ENCODE measurements at places on chromosomes 3 and 15.

DNA sequence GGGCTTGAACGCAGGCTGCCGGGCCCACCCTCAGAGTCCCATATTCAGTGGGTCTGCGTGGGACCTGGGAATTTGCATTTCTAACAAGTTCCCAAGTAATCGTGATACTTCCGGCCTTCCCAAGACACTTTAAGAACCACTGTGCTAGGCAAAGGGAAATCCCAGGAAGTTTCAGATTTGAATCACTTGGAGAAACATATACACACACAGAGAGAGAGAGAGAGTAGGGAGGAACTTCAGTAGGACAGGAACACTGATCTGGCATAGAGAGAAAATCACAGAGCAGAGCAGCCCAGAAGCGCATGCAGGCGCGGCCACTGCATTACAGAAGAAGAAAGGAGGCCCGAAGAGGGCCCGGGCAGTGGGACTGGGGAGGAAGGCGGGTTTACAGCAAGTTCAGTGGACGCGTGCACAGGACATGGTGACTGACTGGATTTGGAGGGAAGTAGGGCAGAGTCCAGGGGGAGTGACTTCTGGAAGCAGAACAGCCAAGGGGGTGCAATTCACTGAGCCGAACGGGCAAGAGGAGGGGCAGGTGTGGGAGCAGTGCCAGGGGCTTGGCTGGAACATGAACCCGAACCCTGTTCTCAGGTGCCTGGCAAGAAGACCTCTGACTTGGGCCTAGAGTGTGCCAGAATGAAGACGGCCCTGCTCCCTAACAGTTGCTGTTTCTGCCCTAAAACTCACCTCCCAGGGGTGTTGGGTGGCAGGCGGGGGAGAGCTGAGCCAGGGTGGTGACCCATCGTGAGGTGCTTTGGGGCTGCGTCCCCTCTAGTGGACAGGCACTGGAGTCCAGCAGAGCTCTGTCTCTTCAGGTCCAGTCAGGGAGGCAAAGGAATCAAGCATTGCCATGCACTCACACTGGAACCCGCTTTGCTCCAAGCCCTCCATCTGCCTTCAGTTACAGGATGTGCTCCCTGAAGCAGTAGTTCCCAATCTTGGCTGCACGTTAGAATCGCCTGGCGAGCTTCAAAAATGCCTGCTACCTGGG is 101.3 kb upstream of the HES1 start:
- no peak for DNase-seq

GRCh38 chr15:99143655-99144610 is 39.1 kb downstream of the SYNM start:
- DNase-seq, result no peak

DNA sequence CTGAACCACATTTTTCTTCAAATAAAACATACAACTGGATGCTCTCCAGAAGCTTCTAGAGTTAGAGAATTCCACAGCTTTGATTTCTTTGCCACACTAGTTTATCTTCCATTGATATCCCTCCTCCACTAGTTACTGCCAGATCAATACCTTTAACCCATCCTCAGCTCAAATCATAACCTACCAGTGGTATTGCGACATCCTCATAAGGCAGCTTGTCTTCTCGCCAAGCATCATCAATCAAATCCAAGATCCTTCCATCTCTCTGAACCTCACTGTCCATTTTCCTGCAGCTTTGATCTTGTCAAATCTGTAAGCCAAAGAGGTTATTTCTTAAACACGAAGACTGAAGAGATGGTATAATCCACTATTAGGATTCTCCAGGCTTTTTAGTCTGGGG is 3.2 kb downstream of the ANAPC13 start:
- DNase-seq, result no peak

DNA sequence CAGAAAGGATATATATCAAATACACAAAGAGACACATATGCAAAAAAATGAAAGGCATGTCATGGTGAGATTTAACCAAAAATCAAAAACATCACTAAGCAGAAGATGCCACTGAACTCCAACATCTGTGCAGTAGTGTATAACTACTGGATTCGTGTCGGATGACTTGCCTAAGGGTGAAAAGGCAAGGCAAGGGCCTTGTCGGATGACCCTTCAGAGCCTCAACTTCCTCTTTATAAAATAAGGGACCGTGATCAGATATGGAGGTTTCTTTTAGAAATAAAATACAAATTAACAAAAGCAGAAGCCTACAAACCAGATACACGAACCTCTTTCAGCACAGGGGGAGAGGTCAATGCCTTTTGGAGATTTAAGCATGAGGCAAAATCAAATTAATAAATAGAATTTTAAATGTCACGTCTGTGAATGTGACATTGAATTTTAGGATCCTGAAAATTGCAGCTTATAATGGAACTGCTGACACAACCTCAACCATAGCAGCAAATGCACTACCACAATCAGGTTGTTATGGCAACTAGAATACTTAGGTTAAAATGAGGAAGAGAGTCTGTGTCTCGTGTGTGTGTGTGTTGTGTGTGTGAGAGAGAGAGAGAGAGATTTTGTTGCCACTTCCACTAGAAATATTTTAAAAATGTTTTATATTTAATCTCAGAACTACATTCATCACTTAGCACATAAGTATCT is 8.3 kb upstream of the CHRM5 start:
- DNase-seq, result no peak

- DNase-seq, result no peak
Measured at GRCh38 chr3:94525043-94525442, 462.2 kb downstream of the NSUN3 start.

Measured in non-pigmented ciliary epithelial cell (primary cell).